ENCODE measurements at places on chromosomes 6 and 20.

GRCh38 chr20:61957961-61958715, 107.5 kb downstream of the TAF4 start:
- no peak for DNase-seq

DNA sequence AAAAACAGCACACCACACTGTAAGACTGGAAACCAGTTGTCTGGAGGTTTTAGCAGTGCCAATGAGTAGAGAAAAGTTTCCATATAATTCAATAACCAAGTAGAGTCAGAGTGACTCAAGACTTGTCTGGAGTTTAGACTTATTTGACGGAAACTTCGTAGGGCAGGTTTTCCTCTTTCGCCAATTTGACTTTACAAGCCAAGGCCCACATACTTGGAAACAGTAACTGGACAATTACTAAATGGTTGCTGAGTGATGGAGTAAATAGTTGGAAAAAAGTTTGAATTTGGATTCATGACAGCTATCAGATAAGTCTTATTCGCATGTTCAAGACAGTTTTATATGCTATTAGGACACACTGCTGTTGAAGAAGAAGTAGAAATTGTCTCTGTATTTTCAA, 48.1 kb upstream of the CTAGE9 start:
- no peak for DNase-seq

DNA sequence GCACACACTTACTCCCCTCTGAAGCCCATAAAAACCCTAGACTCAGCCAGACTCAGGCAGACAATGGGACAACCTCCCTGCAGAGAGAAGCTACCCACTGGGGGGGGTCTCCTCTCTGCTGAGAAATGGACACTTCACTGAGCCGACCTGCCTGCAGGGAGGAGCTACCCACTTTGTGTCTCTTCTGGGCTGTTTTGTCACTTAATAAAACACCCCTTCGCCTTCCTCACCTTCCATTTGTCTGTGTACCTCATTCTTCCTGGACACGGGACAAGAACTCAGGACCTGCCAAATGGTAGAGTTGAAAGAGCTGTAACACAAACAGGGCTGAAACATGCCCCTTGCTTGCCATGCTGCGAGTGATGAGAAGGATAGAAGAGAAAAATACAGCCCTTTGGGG, 151.7 kb upstream of the HDDC2 start:
- no peak for DNase-seq

- no peak for DNase-seq
Measured at GRCh38 chr6:12395898-12396297, 105.7 kb downstream of the EDN1 start.

- DNase-seq = no peak
Measured at GRCh38 chr6:142653710-142654420, 291.1 kb downstream of the HIVEP2 start.

- DNase-seq = no peak
Measured at GRCh38 chr6:41502917-41503671, 43.1 kb upstream of the FOXP4 start.

DNA sequence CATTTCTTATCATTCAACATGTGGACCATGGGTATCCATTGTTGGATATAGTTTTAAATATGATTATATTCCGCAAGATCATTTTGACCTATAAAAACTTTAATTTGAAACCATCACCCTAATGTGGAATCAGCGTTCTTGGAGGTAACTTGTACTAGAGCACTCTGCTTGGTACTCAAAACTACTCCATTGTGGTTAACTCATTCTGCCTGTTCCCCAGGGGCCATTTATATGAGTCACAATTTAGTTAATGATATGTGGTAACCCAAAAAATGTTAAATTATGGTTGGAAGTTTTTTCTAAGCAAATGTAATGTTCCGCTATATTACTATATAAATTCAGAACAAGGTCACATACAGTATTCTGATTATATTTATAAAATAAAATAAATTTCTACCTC, 109.3 kb downstream of the TRDN start:
- DNase-seq = no peak

All from HEK293T (cell line).